Stimulated activated CD4-positive, alpha-beta T cell treated with anti-CD3 and anti-CD28 coated beads, Interleukin-15, amount 100 ng/mL, for 1 hour (primary cell): ENCODE measurements at places on chromosomes 2 and 18.
A peak's percentile ranks its signal among the peaks of the same experiment; 100 is the strongest.

GRCh38 chr2:156864325-156864724 lies 393.2 kb upstream of the GALNT5 start:
- no peak for DNase-seq

DNA sequence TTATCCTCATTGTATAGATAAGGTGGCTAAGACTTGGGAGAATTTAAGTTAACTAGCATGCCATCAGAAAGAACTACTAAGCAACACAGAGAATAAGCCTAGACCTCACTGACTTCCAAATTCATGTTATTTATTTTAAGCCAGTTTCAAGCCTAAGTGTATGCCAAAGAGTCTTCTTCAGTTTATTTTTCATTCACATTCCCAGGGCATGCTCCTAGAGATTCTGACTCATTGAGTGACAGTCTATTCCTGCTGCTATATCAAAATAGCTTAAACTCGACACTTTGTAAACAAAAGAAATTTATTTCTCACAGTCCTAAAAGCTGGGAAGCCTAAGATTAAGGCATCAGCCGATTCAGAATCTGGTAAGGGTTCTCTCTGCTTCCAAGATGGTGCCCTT lies 467.1 kb downstream of the MBD2 start:
- DNase-seq: no peak

GRCh38 chr2:101119431-101119830 lies 31.8 kb downstream of the TBC1D8 start:
- no peak for DNase-seq

- DNase-seq: no peak
These were observed 21.9 kb upstream of the CERS6 start for GRCh38 chr2:168434146-168434545.

- DNase-seq: no peak
These were observed 316.8 kb upstream of the KCNH7 start for GRCh38 chr2:163155279-163155883.

- DNase-seq: no peak
These were observed 24.0 kb upstream of the TMEM37 start for GRCh38 chr2:119407430-119408220.

DNA sequence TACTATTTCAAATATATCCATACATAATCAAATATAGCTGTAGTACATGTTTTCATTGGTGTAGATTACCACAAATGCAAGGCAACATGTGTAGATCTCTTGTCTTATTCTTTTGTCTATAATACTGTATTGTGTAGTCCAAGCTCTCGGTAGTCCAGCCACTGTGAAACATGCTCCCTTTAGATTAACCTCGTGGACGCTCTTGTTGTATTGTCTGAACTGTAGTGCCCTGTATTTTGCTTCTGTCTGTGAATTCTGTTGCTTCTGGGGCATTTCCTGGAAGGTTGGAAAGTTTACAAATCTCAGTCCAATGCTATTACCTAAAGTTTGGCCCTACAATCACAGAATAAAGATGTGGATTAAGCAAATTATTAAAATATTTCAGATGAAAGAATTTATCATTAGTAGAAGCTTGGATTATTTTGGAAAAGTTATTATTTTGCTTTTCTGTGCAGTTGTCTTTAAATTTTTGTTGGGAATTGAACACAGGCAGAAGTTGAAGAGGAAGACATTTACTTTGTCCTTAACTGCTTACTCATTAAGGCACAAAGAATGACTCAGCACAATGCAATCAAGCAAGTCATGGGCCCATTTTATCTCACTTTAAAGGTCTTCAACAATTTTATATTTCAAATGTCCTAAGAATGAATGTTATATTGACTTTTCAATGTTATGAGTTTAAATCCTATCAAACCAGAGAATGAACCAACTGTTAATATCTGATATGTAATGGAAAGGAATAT lies 103.4 kb upstream of the CAVIN2 start:
- DNase-seq: no peak

DNA sequence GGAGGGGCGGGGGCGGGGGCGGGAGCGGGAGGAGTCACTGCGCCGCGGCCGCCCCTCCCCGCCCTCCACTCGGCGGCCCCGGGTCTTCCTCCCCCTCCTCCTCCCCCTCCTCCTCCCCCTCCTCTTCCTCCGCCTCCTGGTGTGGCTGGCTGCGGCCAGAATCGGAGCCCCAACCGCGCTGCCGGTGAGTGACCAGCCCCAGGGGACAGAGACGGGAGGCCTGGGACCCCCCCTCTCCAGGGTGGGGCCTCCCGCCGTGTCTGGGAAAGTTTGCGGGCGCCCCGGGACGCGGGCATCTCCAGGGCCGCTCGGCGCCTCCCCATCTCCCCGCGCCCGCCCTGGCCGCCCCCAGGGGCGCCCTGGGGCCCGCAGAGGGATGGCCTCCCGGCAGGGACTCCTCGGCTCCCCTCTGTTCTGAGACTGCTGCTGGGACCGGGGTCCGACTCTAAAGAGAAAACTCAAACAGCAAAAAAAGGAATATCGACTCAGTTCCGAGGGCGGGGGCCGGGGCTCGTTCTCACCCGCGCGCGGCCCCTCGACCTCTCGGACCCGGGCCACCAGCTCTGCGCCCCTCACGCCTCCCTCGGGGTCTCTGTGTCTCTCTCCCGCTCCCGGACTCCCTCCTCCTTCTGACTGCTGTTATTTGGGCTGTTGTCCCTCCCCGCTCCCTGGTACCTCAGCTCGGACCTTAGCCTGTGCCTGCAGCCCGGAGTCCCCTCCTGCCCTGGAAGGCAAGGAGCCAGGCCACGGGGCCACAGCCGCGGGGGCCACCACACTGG lies at the start of gene STON1:
STON1 (plus strand) TSS at position 122 of the 779 bp plus-strand sequence. CDS start 50,480 bp downstream, outside the sequence.
- peak; percentile 4 for DNase-seq
